Head of caudate nucleus (tissue), 42 donors: ENCODE measurements at places on chromosomes 5 and 9.

DNA sequence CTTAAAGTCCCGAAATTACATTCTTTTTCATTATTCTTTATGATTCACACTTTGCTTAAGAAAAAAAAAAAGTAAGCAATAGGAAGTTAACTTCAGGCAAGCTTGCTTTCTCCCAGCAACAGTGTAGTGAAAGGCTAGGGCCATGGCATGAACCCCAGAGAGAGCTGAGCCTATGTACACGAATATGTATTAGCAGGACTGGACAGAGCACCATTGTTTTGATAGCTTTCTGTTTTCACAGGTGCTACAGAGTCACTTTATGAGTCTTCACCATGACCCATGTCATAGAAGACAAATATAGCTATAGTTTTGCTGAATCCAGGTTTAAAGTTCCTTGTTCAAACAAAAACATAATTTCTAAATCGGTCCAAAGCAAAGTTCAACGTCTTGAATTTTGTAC, 199.2 kb downstream of the ADAMTSL1 start:
- no peak for DNase-seq

GRCh38 chr9:106616026-106616425, 246.9 kb upstream of the ZNF462 start:
- DNase-seq = no peak

- peak; percentile 78 for DNase-seq
Observed at GRCh38 chr5:152560512-152561137, 155.5 kb upstream of the NMUR2 start.

GRCh38 chr9:38699337-38699736, 20.6 kb downstream of the FAM240B start:
- DNase-seq = no peak

GRCh38 chr5:143145243-143146160, 258.0 kb downstream of the NR3C1 start:
- no peak for DNase-seq

DNA sequence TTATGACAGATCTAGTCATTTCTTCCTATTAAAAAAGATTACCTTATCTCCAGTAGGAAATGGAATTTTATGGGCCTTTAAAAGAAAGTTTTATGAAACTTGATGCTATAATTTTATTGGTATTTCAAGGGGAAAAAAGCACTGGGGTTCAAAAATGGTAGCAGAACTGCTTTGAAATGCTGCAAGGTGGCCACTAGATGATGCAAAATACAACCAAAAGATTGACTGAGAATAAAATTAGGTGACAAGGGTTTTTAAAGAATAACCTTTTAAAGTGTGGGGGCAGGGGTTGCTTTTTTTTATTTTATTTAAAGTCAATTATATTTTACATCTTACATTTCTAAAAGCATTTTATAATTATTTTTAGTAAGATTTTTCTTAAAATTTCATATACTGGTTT, 61.7 kb downstream of the KLF9 start:
- DNase-seq = no peak

DNA sequence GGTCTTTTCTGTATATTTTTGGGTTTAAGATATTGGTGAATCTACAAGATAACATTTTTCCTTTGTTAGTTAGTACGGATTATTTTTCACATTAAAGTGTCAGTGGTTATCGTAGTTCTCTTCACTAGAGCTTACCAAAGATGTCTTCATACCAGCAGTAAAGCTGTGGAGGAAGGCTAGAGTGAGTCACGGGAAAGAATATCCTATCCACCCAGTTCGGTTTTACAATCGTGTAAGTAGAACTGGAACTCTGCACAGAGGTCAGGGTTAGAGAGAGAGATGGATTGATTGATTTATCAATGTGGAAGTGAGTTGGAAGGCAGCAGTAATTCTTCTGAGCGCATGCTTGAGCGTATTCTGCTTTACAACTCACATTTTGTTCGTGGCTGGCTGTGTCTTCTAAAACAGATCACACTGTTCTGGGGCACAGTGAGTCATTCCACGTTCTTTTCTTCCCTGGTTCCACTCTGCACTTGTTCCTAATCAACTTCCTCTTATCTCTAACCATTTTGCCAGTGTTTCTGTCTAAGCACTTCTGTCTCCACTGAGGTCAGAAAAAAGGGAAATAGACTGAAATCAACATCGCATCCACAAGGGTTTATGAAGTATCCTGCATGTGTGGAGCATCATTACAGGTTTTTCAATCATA, 86.5 kb upstream of the ARRDC3 start:
- DNase-seq = no peak

GRCh38 chr5:108765647-108766046, 17.9 kb downstream of the FER start:
- no peak for DNase-seq

DNA sequence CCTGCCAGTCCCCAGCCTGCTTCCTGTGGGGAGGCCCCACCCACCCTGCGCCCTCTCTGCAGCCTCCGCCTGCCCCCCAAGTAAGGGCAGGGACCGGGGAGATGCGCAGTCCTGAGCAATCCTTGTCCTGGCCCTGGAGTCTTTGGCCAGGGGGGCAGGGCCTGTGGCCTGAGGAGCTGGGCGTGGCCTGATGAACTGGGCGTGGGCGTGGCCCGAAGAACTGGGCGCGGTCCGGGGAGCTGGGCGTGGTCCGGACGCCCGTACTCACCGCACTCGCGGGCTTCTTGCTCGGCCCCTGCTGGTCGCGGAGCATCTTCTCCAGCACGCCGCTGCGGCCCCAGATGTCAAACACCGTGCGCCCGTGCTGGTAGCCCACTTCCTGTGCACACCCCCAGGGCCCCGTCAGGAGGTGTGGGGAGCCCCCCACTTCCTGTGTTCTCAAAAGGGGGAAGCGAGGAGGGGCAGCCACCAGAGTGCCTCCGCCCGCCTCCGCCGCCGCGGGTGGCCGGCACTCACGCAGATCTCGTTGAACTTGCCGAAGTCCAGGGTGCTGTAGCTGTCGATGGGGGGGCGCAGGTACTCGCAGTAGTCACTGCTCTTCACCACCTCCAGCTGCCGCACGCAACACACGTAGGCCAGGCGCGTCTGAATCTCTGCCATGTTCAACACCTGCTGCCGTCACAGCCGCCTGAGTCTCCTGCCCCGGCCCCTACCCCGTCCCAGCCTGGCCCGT, 2.7 kb upstream of the NSMF start:
- DNase-seq = no peak

DNA sequence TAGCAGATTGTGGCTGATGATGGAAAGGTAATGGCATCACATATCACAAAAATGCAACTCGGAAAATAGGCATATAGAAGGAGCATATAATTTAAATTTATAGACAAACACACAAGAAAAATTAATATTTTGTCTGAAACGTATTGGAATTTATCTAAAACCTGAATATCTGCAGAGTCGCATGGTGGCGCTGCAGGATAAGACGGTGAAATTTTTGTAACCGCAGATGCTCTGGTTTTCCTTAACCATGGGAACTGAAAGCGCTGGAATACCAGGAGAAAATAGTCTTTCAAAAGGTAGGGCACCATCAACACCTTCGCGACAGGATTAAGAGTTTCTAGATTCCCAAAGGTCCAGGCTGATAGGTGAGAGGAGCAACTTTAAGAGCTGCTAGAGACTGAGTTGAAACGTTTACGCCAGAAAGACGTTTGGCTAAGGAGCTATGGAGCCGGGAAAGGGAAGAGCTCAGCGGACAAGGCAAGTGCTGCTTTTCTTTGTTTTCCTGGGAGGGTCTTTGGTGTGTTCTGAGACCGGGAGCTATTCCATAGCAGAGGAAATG, 11.0 kb upstream of the PCDHB15 start:
- DNase-seq = no peak
